ENCODE measurements at places on chromosomes 2 and 18.

DNA sequence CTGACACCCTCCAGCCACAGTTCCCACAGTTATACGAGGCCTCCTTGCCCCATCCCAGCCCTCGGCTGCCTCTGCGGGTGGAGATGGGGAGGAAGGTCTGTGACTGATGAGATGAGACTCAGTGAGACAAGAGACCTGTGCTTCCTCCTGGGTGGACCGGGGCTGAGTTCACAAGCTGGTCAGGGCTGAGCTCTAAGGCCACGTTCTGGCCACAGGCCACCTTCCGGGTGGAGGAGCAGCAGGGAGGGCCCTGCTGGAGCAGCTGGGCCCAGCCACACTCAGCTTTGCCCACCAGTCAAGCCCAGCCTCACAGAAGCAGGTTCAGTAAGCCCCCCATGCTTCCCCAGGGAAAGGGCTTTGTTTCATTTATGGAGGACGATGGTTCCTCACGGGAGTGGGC lies 214.7 kb downstream of the ANKRD30B start:
- no peak for DNase-seq

DNA sequence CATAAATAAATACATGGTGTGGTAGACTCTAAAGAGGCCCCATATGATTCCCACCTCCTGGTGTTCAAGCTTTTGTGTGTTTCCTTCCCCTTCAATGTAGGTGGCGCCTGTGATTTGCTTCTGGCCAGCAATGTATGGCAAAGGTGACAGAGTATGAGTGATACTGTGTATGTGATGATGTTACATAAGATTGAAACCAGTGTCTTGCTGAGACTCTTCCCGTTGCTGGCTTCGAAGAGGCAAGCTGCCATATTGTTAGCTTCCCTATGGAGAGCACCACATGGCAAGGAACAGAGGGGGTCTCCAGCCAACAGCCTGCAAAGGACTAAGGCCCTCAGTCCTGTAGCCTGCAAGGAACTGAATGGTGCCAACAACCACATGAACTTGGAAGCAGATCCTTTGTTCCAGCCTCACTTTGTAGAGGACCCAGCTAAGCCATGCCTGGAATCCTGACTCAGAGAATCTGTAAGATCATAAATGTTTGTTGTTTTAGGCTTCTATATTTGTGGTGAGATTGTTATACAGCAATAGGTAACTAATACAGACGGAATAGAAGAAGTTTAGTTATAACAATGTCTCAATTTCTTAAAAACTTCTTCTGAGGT lies 1.7 kb upstream of the SMAD4 start:
- no peak for DNase-seq

DNA sequence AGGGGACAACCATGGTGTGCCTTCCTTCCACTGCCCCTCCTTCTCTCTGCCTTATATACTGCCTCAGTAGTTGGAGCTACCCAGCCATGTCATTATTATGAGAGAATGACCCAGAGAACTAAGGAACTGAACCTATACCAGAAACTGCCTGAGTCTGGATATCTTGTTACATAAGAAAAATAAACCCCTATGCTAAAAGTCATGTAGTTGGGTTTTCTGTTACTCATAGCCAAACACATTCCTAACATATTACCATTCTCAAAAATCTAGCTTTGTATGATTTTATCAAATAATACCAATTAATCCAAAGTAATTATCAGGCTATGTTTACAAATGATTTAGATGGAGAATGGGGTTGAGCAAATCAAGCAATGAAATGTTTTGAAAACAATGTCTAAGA lies 15.0 kb upstream of the KLF7 start:
- no peak for DNase-seq

DNA sequence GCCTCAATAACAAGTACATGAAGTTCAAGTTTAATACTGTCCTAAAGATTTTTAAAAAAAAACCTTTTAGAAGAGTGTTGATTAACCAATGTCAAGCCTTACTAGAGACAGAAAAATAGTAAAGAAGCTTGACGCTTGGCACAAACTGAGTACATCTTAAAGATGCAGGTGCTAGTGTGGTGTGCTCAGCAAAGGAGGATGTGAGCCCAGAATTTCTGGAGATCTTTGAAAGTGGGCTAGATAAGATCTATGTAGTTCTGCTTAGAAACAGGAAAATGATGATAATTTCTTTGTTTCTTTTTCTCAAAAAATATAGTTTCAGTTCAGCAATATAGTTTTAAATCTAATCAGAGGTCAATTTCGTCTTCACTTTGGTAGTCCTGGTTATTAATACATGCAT lies 118.3 kb upstream of the KLHL14 start:
- DNase-seq, result no peak

All from stimulated activated naive CD4-positive, alpha-beta T cell treated with Interleukin-2 at 50 U/mL for 16 hours (primary cell).